ENCODE measurements at places on chromosomes 12 and 14.
A peak's percentile ranks its signal among the peaks of the same experiment; 100 is the strongest.

DNA sequence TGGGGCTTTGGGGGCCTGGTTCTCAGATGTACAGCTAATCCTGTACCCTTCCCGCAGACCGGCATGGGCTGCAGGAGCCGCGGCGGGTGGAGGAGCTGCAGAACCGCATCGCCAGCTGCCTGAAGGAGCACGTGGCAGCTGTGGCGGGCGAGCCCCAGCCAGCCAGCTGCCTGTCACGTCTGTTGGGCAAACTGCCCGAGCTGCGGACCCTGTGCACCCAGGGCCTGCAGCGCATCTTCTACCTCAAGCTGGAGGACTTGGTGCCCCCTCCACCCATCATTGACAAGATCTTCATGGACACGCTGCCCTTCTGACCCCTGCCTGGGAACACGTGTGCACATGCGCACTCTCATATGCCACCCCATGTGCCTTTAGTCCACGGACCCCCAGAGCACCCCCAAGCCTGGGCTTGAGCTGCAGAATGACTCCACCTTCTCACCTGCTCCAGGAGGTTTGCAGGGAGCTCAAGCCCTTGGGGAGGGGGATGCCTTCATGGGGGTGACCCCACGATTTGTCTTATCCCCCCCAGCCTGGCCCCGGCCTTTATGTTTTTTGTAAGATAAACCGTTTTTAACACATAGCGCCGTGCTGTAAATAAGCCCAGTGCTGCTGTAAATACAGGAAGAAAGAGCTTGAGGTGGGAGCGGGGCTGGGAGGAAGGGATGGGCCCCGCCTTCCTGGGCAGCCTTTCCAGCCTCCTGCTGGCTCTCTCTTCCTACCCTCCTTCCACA lies 7.6 kb downstream of the NR4A1 start:
- DNase-seq, result peak; percentile 28

GRCh38 chr12:54270345-54270744 lies 9.6 kb downstream of the CBX5 start:
- no peak for DNase-seq

DNA sequence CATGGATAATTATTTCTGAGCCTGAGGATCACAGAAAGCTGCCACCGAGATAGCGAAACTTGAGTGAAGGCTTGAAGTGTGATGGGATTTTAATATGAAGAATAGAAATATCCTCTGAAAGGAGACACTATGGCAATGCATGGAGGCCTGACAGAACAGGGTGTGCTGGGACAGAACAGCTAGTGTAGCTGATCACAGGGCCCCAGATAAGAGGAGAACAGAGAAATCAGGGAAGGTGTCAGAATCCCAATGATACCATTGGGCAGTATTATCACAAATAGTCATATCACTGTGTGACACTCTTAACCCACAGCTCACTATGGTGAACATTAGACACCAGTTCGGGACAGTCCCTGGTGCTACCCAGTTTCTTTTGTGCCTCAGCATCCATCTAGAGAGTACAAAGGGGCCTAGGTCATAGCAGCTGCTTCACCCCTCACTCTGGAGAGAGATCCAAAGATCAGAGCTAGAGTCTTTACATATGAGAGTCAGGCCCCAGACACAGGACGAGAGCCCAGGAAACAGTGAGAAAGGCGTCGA lies 506 bp upstream of the OR10P1 start:
- DNase-seq, result no peak

DNA sequence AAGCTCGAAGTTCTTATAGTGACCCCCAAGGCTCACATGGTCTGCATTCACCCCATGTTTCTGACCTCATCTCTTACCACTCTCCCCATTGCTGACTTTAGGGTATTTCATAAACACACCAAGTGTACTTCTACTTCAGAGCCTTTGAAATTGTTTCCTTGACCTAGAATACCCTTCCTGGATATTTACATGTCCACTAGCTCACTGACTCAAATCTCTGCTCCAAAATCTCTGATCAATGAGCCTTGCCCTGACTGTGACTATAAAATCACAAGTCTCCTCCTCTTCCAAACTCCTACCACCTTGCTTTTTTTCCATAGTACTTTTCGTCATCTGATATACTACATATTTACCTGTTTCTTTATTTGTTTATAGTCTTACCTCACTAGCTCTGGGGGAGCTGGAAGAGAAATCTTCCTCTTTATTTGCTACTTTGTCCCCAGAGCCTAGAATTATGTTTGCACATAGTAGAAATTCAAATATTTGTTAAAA lies 105.1 kb downstream of the RMST start:
- DNase-seq, result no peak

GRCh38 chr12:112447106-112447505 lies 28.4 kb downstream of the PTPN11 start:
- no peak for DNase-seq

DNA sequence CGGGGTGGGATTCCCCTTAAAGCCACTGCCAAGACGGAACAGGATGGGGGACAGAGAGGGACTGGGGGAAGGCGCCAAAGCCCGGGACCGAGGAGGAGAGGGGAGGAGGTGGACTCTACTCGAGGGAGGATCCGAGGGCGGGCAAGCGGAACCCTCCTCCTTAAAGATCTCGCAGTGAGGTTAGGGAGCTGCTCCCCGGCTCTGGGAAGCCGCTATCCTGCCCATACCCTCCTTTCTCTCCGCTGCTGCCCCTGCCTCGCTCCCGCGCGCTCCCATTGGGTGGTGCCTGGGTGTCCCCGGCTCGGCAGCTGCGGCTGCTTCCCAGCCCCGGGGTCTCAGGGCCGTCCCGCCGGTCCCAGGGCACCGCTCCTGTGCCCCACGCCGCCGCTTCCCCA lies 16.4 kb downstream of the KRT18 start:
- no peak for DNase-seq

- DNase-seq, result no peak
Measured at GRCh38 chr14:85293612-85294234, 236.2 kb upstream of the FLRT2 start.

DNA sequence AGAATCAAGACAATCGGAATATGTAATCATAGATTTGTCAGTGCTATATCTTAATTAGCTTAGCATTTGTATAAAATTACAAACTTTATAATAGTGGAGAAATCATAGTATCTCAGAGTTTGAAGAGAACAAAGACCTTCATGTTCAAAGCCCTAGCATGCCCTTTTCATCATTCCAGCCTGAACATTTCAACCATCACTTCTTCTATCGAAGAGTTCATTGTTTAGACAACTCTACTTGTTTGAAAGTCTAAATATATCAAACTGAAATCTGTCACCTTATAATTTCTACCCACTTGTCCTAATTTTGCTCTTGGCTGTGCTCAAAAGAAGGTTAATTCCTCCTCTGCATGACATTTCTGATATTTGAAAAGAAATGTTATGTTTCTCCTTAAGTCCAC lies 325.9 kb downstream of the GPHN start:
- no peak for DNase-seq

DNA sequence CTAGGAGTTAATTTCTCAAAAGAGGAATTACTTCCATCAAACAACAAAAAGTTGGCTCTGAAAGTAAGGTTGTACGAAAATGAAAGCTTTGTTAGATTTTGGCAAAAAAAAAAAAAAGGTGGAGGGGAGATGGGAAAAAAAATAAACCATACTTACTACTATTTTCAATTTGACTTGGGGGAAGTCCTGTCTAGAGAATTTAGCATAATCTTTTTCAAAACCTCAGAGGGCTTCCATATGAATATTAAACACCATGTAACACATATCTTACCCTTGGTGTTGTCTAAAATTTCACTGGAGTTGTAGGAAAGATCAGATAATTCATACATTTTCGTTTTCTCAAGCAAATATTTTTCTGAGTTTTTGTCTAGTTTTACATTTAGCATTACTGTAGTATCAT lies 17.5 kb downstream of the GRIP1 start:
- no peak for DNase-seq

GRCh38 chr12:119115296-119115905 lies 63.3 kb upstream of the HSPB8 start:
- peak; percentile 47 for DNase-seq

- DNase-seq, result no peak
Measured at GRCh38 chr12:66603461-66603860, 75.4 kb downstream of the GRIP1 start.

DNA sequence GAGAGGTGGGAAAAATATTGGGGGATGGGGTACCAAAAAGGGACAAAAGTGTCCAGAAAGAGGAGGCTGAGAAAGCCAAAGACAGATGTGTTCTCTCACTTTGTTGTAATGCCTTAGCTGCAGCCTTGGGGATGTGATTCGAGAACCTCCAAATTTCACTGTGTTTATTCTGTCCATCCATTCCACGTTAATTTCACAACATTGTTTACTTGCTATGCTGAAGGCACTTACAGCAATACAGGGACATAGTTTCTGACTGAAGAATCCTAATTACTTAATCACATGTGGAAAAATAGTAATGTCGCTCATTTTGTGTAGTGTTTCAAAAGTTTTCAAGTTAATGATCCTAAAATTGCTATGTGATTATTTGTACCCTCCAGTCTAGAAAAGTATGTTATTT lies 146.2 kb upstream of the SLC38A2 start:
- DNase-seq, result no peak

GRCh38 chr12:64733857-64734256 lies 25.3 kb downstream of the GNS start:
- DNase-seq, result peak; percentile 27

DNA sequence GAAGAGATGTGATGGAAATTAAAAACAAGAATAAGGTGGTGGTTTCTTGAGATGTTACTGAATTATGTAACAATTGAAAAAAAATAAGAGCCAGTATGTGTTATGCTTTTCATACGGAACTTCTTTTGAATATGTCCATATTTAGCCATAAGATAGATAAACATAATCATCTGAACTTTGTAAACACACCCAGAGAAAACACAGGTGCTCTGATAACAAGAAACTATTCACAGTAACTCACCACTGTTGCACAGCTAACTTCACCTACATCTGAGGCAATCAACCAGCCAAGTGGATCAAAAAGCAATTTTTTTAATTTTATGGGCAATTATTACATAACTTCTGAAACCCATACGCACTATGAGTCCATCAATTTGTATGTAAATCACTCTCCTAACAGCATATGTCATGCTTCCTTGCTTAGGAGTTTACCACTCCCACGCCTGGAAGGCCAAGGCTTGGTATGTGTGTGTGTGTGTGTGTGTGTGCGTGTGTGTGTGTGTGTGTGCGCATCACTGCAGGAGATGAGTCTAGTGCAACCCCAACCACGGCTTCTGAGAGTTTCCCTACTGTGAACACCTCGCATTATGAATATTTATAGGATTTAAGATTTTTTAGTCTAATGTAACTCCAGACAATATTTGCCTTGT lies 443.4 kb downstream of the BCAT1 start:
- DNase-seq, result no peak

DNA sequence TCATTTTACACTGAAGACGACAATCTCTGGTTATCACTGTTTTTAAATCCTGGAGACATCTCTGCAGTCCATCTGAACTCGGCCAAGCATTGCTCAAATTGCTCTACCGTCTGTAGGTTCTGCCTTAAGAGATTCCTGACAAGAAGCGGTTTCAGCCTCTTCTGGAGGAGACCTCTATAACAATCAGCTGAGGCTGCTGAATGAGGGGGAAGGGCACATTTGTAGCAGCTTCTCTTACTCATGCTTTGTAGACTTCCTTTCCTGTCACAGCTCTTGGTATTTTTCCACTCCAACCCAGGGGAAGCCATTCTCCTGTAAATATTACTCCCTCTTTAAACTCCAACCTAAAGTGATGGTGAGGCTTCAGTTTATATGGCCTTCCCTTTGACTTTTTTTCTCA lies 3.0 kb downstream of the ARG2 start:
- DNase-seq, result no peak

GRCh38 chr14:50232276-50232642 lies 881 bp upstream of the SOS2 start:
- DNase-seq, result no peak

GRCh38 chr12:76777765-76778216 lies 13.9 kb downstream of the ZDHHC17 start:
- DNase-seq, result no peak

DNA sequence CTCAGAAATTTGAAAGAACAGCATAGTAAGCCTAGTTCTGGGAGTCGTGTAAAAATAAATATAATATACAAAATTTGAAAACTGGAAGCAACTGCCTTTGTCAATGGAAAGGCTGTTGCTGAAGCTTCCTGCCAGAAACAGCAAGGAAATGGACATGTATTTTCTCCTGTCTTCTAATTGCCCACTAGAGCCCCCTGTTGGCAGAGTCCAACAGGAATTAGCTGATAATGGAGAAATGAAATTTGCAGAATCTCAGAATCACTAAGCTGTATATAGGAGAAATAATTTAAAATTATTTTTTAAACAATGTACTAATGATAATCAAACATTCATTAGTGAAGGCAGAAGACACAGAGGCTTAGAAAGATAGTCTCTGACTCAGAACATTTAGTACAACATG lies 414.8 kb downstream of the SLC6A15 start:
- peak; percentile 18 for DNase-seq

DNA sequence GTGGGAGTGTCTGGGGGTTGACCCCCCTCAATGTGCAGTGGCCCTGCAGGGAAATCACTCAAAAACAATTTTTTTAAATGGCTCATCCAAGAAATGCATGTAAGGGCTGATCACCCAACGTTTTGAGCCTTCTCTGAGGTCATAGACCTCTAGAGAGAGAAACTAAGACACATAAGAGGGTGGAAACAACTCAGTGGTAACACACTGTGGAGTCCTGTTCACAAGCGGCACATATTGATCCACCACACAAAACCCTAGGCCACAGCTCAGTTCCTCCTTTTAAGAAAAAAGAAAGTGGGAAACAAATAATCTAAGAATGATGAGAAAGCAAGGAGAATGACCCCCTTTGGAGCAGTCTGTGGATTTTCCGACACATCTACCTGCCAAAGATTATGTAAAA lies 83.0 kb upstream of the METAP2 start:
- no peak for DNase-seq

DNA sequence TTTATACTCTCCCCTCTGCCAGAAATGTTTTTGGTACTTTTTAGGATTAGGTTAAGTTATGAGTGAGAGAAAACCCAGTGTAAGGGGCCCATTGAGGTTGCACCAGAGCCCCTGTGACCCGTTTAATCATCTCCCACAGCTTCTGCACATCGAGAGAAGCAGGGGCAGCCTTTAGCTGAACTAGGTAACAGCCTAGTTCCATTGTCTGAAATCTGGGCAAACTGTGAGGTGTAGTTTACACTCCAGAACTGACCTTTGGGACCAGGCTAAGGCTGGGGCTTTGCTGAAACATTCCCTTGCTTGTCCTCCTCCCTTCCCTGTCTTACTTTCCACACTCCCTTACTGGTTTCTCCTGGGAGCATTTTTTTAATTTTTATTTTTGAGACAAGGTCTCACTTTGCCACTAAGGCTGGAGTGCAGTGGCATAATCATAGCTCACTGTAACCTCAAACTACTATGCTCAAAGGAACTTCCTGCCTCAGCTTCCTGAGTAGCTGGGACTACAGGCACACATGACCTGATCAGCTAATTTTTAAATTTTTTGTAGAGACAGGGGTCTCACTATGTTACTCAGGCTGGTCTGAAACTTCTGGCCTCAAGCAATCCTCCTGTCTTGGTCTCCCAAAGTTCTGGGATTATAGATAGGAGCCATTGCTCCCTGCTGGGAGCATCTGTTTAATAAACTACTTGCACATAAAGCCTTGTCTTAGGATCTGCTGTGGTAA lies 25.9 kb upstream of the DHRS2 start:
- DNase-seq, result no peak

DNA sequence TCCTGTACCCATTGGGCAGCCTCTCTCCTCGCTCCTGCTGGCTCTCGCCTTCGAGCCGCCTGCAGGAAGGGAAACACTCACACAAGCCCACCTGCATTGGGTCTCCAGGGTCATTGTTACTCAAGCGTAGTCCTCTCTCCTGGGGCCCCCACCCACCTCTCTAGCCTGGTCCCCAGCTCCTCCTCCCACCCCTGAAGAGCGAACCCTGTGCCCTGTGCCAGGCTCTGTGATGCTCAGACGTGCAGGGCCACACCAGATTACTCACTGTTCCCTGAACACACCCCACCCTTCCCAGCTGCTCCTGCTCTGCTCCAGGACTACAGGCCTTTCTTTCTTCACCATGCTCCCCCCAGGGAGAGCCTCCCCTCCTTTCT lies 88.1 kb downstream of the NINJ2 start:
- no peak for DNase-seq
